ENCODE measurements at places on chromosomes 2 and 18.
A peak's percentile ranks its signal among the peaks of the same experiment; 100 is the strongest.

DNA sequence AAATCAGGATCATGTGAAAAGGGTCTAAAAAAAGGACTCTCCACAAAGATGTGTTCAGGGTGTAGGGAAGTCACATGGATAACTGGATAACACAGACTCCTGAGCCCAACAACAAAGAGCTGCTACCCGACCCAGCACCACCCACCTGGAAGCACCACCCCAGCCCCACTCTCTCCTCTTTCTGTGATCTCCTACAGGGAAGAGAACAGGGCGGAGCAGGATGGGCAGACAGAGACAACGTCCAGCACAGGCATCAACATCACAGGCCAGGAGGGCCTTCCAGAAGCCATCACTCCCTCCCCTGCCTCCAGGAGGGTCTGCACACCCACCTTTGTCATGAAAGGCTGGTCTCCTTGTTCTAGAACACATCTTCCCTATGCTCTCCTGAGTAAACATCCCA is 1.3 kb upstream of the CIB4 start:
- DNase-seq: no peak

DNA sequence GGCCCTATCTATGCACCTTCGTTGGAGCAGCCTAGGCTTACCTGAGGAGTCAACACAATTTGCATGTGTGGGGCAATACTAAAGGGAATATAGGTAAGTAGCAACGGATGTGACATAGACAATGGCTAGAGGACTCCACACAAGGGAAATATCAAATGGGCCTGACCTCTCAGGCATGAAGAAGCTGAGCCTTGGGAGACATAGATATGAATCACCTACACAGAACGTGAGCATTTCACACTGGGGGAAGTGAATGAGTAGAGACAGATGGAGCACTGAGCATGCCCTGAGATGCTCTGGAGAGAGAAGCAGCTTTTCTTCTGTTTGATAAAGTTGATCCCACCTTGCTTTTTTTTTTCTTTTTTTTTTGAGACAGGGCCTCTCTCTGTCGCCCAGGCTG is 97.9 kb downstream of the ATL2 start:
- no peak for DNase-seq

- DNase-seq: peak; percentile 14
Observed at GRCh38 chr18:48815581-48816324, 135.0 kb downstream of the SMAD7 start.

DNA sequence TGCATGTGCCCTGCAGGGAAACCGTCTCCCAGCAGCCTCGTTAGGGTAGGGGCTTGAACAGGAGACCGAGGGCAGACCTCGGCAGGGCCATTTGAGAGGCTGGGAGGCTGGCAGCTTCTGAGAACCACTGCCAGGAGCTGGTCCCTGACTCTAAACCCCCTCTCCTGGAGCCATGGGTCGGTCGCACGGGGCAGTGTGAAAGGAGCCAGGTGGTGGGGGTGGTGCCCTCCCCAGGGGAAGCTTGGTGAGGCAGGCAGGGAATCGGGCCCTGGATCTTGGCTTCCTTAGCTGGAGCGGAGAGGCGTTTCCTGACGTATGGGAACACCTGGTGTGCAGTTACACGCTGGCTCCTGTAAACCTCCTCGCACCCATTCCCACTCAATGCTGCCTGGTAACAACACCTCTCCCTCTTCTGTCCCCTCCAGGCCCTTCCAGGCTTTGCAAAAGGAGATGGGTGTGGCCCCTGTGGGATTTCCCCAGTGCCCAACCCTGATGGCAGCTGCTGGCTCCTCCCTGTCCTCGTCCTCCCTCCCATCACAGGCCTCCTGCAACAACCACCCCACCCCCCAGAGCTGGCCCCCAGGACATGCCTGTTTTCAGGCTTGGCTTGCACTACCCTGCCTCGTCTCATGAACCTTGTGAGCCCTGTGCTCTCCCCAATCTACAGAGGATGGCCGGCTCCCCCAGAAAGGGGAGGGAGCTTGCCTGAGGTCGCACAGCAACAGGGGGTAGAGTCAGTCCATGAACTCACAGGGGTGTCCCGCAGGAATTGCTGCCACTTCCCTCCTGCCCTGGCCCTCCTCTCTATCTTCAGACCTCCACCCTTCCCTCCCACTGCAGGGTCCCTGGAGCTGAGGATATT is 24.4 kb downstream of the ADRA2B start:
- DNase-seq: no peak

DNA sequence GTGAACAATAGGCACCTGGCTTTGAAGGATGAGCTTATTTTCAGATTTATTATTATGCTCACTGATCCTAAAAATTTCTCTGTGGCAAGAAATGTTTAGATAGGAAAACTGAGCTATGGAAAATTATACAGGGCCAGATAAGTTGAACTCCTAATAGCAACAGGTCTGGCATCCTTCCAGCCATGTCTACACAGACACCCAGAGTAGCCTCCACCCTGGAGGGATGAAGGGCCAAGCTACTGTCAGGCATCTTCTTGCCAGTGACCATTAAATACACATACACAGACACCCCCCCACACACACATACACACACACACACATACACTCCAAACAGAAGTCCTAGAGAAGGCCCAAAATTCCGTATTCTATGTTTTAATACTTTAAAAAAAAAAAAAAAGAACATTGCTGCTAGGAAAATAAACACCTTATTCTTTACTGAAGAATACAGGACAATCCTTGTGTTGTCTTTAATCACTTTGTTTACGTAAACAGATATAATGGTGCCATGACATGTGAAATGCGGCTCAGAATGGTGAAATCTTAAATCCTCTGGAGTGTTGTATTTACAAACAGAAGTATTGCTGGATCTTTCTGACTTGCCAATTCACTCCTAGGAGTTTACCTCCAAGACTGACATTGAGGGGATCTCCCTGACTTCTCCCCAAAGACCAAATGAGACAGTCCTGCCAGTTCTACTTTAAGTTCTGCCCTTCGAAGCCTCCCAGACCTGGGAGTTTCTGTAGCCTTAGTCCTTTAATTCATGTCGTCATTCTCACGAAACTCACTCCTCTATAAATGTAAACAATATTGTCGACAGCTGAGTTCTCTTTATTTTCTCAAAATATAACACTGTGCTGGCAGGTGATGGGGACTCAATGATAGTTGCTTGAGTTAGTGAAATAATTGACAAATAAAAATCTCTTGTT is 163.1 kb downstream of the ANTXR1 start:
- DNase-seq: no peak

DNA sequence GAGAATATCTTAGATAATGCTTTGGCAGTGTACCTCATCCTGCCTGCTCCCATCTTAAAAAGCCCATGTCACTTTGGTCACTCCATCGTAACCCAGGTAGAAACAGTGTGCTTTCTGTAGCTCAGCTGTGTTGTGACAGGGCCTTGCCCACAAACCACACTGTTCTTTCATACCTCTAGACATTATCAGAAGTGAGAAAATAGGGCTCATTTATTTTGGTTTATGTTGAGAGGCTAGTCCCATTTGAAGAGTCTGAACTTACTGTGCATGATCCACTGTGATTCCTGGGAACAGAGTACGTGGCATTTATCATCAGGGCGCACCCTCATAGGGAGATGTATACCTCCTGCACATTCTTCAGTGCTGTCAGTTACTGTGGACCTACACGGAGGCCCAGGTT is 69.7 kb downstream of the FEZ2 start:
- DNase-seq: no peak

- no peak for DNase-seq
Observed at GRCh38 chr2:207706936-207707860, 4.2 kb upstream of the CCNYL1 start.

DNA sequence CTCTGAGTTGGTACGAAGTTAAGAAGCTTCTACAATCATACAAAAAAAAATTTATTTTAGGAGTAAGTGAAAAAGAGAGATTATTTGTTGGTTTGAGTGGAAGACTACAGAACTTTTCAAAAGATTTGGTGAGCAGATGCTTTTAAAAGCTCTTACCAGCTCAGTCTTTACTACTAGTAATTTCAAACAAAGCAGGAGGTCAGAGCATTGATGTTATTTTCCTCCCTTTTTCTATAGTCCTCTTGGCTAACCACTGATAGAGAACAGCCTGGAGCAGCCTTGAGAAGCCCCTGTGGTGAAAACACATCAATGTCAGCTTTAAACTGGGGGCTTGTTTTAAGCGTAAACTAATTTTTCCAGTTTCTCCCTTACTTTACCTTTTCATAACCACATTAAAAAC is 559.3 kb upstream of the CDH2 start:
- no peak for DNase-seq

DNA sequence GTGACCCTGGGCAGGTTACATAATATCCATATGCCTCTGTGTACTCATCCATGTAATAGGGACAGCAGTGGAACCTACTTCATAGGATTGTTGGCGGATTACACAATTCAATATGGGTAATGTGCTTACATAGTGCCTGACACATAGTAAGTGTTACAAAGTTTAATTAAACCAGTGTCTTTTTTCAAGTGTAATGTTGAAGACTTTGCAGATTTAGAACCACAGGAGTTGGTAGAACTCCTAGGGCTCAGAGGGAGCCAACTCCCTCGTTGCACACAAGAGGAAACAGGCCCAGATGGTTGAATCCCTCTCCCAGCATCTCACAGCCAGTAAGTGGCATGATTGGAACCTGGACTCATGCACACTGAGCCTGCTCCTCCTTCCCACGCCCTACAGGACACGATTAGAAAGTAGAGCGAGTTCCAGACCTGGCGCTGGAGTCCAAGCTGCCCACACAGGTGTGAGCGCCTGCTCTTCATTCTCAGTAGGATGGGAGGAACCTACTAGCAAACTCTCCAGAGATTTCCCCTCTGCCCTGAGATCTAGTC is 97.8 kb downstream of the VSNL1 start:
- DNase-seq: no peak

- DNase-seq: no peak
Observed at GRCh38 chr2:136059036-136059472, 58.9 kb downstream of the CXCR4 start.

DNA sequence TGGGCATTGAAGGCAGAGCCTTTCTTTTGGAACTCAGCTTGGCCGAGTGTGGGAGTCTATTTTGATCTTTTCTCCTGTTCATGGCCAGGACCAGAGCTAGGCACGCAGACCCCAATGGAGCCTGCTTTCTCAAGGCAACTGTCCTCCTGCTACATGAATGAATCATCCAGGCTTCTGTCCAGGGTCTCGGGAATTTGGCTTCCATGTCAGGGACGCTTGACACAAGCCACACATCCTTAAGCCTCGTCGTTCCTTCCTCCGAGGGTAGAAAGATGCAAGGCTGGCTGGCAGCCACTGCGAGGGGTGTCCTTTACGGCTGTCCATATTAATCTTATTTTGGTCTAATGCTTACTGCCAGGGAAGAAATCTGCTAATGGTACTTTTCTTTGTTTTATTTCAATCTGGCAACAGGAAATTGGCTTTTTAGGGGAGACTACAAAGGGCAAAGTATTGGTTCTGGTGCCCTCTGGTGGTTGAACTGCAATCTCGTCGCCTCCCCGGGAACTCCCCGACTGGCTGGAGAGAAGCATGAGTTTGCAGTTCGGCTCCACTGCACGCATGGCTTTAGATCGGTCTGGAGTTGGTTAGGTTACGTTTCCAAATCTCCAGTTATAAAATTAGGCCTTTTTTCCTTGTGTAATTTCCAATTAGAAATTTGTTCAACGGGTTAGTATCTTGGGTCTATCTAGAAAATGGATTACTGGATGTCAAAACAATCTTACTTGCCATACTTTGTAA is 135.2 kb downstream of the ALPK2 start:
- DNase-seq: peak; percentile 67

DNA sequence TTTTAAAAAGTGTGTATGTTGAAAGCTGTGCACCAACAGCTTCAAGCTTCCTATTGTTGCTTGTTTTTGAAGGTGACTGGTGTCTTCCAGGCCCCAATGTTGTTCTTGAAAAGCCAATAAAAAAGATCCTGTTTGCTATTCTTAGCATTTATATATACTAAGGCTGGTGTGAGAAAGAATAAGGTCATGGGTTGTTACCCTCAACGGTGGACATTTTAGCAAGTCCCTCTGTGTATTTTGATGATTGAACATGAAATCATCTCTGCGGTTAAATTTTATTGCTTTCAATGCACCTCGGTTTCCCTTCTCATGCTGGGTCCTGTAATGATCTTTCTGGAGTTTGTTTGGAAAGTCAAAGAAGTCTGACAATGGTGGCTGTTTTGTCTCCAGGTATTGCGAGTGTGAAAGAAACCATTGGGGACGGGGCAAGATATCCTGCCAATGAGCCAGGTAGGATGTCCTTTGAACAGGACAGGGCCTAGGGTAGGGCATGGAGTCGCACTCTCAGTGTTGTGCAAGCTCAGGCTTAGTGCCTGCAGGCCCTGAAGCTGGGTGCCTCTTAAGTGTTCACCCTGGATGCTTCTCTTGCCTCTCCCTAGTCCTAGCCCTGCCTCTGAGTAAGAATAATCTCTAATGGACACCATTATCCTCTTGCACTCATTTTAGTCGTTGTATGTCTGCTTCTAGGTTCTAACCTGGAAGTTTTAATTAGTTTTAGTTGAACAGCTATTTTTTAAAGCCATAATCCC is 16.0 kb upstream of the KLF7 start:
- DNase-seq: no peak

DNA sequence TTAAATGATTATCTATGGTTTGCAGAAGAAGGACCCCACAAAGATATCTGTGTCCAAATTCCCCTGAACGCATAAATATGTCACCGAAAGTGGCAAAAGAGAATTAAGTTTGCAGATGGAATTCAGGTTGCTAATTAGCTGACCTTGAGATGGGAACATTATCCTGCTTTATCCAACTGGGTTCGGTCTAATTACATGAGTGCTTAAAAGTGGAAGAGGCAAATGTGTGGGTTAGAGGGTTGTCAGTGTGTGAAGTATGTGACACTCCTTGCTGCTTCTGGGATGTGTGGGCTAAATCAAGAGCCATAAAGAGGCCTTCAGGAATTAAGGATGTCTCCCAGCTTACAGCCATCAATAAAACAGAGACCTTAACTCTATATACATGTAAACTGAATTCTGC is 53.5 kb downstream of the CDH19 start:
- DNase-seq: no peak
